ENCODE measurements at places on chromosomes 13 and 19.

DNA sequence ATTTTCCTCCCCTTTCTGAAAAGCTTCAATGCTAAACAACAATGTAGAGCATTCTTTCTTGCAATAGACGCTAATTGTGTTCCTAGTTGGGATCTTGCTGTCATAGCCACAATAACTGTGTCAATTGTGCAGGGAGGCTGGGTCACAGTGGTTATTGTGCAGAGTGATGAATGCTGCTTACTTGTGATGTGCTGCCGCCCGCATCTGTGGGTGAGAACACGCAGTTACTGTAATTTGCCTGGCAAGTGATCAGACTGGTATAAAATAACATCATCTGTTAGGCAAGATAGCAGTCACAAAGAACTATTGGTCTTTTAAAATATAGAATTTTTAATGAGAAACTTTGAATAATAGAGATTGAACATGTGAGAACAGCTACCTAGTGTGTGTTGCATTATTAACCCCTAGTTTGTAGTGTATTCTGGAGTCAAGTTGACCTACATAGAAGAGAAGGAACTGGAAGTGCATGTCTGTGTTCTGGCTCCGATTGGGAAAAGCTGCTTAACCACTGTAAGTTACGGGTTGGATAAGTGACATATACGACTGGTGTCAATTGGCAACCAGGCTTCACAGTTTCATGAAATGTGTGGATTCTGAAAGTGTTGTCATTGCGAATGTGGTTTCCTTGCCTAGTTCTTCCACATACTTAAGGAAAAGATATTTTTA, 43.6 kb downstream of the SLAIN1 start:
- peak; percentile 71 for DNase-seq

DNA sequence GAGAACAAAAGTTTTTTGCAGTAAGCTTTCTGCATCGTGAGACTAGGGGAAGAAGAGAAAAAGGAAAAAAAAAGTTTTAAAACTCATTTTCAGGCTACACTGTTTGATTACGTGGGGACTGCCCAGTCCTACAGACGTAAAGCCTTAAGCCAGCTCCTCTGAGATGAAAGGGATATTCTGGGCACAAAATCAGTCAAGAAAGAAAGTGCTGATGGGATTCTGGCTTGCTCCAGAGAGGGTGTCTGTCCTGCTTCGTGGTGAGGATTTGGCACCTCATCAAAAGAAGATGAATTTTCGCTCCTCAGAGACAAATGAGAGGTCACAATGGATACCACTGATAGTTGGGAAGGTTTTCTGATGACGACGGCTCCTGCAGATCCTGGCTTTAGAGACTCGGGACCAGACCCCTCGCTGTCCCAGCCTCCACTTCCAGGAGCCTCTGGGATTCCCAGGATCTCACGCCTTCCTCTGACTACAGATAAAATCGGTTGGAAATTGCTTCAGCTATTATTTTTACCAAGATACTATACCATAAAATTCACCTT, 9.7 kb downstream of the TEX29 start:
- no peak for DNase-seq

GRCh38 chr19:4988770-4989251, 19.9 kb downstream of the KDM4B start:
- no peak for DNase-seq

DNA sequence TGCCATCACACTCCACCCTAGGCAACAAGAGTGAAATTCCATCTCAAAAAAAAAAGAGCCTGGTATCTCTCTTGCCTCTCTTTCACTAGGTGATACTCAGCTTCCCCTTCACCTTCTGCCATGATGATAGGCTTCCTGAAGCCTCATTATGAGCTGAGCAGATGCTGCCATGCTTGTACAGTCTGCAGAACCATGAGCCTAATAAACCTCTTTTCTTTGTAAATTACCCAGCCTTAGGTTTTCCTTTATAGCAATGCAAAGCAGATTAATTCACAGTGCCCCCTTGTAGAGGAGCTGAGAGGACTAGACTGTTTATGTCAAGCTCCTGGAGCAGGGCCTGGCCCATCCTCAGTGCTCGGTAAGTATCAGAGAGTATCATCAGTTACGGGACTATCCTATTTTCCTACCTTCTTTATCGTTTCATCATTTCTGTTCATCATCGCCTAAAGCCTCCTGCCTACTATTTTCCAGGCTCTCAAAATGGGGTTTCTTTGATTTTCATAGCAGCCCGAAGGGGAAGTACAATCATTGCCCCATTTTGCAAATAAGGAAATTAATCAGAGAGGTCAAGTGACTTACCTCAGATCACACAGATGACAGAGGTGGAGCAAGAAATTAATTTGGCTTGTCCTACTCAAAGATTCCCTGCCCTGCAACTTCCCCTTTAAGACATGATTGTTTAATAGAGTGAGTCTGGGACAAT, 33.5 kb upstream of the IGSF23 start:
- DNase-seq, result no peak

GRCh38 chr13:94195715-94196114, 283.8 kb downstream of the DCT start:
- DNase-seq, result no peak

DNA sequence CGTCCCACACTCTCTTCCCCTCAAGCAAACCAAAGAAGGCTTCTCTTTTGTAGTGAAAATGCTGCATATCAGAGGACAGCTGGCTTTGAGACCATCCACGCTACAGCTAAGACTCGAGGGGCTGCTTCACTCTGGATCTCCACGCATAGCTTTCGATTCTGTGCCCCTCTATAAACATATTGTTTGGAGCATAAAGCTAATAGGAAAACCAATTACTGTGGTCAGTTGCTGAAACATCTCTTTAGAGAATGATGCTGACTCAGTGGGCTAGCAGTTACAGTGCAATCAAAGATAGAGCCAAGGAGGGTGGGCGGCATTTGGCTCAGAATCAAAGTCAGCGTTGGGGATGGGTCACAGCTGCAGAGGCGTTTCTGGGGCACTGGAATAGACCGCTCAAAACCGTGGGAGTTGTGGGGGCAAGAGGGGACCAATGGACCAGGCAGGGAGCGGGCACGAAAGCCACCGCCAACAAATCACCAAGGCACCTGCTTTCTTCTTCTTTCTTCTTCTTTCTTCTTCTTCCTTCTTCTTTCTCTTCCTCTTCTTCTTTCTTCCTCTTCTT, 76.7 kb downstream of the RASL11A start:
- no peak for DNase-seq

GRCh38 chr19:48741129-48741999, 954 bp upstream of the RASIP1 start:
- DNase-seq, result peak; percentile 66

- DNase-seq, result no peak
Measured at GRCh38 chr19:16441661-16442162, 30.1 kb downstream of the EPS15L1 start.

GRCh38 chr19:32917616-32917996, 48.0 kb upstream of the SLC7A9 start:
- no peak for DNase-seq

- peak; percentile 86 for DNase-seq
Measured at GRCh38 chr19:12796146-12797071, 5.1 kb downstream of the JUNB start.

DNA sequence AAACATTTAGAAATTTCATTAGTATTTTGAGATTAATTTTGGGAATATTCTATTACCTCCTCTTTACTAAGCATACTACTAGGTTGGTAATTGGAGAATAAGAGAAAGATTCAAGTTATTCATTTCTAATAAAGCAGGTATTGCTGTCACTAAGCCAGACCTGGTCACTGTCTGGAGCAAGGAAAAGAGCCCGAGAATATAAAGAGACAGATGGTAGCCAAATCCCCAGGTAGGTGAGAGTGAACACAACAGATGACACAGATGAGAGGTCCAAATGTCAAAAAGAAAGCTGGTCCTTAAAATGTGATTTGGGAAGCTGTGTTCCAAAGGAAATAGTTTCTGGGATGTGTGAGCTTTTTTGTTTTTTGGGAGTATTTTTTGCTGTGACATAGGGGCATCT, 128.6 kb downstream of the ZNF100 start:
- DNase-seq, result peak; percentile 95

- DNase-seq, result no peak
Measured at GRCh38 chr13:79393564-79394249, 12.3 kb downstream of the RBM26 start.

GRCh38 chr19:4215807-4216206, 13.5 kb upstream of the EBI3 start:
- DNase-seq, result no peak

- no peak for DNase-seq
Measured at GRCh38 chr19:6685962-6686627, 16.1 kb upstream of the TNFSF14 start.

GRCh38 chr13:67130444-67130843, 99.7 kb downstream of the PCDH9 start:
- DNase-seq, result no peak

GRCh38 chr13:112074139-112074865, 7.4 kb downstream of the SOX1 start:
- no peak for DNase-seq

GRCh38 chr13:48319531-48320398, 16.2 kb downstream of the RB1 start:
- no peak for DNase-seq

- no peak for DNase-seq
Measured at GRCh38 chr13:54029226-54029625, 1000.6 kb downstream of the OLFM4 start.

DNA sequence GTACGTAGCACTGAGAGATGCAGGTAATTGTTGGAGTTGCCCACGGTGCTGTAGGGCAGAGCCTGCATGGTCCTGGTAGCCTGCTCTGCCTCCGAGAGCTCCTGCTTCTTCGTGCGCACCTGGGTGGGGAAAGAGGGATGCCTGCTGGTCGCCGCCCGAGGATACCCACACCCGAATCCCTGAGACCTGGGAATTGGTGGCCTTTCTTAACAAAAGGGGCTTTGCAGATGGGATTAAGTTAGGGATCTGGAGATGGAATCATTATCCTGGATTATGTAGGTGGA, 9.4 kb downstream of the C3 start:
- no peak for DNase-seq

DNA sequence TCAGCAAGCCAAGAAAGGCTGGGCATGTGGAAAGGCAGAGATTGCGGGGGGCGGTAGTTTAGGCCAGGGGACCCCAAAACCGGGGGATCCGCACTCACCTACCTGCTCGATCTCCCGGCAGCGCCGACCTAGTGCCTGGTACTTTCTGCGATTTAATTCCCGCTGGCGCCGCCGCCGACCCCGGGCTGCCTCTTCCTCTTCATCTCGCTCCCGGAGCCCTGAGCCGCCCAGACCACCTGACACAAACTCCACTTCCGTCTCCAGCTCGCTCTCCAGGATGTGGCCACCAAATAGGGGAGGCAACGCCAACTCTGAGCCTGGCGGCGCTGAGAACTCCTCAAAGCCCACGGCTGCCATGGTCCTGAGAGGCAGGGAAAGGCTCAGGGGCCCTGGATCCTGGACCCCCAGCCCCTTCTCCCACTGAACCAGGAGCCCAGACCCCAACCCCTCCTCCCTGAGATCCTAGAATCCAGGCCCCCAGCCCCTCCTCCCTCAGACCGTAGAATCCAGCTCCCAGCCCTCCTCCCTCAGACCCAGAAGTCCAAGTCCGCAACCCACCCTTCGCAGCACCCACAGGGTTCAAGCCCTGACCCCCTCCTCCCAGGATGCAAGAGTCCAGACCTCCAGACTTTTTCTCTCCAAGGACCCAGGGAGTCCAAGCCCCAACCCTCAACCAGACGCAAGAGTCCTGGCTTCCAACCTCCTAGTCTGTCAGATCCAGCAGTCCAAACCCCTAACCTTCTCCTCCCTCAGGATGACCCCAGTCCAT, 933 bp downstream of the TFPT start:
- no peak for DNase-seq
